ENCODE measurements at places on chromosomes 7 and 10.

- DNase-seq, result no peak
Observed at GRCh38 chr7:47451851-47452205, 130.1 kb downstream of the TNS3 start.

DNA sequence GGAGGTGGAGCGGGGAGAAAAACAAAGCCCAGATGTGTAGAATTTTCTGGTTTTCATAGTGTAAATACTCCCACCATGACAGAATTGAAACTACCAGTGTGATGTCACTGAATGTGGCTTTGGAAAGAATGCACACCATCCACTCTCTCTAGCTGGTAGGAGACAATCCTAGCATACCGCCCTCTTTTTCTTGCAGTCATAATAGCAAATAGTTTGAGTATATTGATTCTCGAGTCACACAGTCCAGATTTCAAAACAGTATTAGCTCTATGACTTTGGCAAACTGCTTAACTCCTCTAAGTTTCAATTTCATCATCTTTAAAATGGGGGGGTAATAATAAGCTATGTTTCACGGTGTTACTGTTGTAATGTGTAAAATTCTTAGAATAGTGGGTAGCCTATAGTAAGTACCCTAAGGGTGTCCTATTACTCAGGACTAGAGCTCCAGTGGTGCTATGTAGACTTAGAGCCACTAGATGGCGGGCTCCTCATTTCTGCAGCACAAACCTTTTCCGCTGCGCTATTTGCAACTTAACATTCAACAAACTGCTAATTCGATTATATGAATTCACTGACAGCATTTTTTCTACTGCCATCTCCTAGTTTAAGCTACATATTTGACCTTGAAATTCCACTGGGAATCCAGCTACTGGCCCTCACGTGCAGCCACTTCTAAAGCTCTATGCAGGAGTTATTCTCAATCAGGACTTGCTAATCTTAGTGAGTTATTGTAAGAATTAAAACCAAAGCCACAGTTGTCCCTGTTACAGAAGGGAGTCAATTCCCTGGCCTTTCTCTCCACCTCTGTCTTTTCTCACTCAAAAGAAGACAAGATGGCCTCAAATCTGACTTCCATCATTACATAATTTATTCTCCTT lies 18.7 kb downstream of the TAS2R40 start:
- DNase-seq, result peak; percentile 39

DNA sequence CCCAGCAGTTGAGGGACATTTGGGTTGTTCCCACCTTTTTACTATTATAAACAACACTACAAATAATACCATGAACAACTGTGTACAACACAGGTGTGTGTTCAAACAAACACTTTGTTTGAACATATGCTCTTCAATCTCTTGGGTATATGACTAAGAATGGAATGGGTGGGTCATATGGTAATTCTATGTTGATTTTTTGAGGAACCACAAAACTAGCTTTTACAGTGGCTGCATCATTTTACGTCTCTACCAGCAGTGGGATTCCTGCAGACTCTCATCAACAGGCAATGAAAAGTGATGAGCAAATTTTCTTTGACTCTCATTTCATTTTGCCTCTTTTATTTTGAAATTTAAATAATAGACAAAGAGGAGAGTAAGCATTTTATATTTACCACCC lies 116.9 kb upstream of the KLF14 start:
- DNase-seq, result no peak

DNA sequence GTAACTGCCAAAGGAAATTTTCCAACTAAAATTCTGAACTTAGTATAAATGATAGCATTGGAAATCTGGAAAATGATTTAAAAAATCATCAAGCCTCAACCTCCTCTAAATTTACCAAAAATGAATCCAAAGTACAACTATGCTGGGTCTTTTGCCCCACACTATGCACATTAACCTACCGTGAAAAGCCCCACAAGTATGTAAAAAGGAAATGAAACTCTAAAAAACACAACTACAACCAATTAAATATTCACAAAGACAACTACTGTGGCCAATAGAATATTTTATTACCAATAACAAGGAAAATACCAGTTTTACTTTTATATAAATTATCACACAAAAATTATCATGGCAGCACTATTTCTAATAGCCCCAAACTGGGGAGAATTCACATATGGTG lies 19.3 kb downstream of the EIF3A start:
- DNase-seq, result no peak

DNA sequence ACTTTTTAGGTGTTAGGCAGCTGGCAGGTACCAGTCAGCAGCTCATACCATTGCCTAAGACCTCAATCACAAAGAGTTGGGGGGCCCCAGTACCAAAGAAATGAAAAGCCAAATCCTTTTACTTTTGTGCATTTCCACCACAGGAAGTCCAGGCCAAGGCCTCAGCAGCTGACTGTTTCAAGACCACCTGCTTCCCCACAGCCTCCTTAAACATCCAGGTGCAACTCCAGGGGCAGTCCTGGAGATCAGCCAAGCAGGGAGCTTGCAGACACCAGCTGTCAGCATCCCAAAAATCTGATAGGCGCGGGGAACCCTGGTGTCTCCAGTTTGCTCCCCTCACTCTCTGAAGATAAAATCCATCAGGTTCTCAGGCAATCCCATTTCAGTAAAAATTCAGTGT lies 91.5 kb upstream of the EFCAB10 start:
- DNase-seq, result no peak

DNA sequence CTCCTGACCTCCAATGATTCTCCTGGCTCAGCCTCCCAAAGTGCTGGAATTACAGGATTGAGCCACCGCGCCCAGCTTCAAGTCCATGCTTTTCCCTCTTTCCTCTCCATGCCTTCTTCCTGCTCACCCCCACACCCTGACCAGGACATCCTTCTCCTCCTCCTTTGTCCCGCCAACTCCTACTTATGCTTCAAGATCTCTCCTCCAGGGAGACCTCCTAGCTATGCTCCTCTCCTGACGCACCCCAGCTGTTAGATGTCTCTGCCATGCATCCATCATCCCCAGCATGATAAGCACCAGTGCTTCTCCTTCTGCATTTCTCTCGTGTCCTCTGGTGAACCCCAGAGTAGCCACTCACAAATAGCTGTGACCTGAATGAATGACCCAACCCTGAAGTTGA lies 21.1 kb downstream of the SRRM3 start:
- DNase-seq, result no peak

DNA sequence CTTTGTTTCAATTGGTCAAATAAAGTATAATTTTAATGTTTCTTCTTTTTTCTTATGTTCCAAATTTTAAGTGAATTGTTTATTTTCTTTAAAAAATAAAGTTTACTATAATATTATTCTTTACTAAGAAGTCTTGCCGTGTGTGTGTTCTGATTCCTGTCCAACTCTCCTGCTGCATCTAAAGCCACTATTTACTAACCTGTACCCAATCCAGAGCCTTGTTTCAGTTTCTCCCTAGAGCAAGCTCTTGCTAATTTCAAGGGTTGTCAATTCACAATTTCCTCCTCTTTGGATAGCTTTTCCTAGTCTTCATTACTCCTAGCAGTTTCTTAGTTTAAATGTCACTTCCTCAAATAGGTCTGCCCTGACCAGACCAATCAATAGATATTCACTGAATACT lies 314.9 kb upstream of the SEMA3A start:
- DNase-seq, result no peak

DNA sequence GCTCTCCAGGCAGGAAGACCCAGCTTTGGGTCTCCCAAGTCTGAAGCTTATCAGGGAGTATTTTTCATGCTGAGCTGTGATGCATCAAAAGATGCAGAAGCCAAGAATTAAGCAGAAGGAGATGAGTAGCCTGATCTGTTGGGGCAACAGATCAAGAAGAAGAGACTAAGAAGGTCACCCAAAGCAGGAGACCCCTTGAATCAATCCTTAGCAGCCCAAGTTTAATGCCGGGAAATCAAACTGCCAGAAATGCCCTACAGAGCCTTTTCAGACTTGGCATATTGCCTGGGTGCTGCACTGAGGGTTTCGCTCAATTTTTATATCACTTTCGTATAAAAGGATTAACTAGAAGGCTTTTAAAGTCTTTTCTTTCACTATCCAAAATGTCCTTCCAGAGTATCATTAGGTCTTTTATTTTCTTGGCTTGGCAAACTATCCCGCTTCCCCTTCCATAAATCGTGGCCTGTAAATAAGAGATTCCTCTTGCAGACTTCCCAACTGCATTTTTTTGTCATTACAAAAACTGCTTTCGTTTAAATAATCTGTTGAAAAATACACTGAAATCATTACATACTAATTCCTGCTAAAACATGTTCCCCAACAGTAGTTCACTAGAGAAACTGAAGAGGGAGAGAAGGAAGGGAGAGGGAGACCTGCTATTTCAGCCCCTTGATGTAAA lies 49.0 kb upstream of the STK17A start:
- DNase-seq, result no peak

DNA sequence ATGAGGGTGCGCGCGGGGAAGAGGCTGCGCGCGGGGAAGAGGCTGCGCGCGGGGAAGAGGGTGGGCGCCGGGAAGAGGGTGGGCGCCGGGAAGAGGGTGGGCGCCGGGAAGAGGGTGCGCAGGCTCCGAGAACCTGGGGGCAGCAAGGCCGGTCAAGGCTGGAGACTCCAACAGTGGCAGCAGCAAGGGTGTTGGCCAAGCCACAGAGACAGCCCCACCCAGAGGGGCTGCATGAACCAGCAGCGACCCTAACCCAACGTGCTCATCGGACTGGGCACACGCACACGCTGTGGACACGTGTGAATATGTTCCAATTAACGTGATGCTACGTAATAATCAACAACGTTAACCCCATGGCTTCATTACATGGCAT lies 48.8 kb downstream of the DIP2C start:
- DNase-seq, result no peak

- no peak for DNase-seq
Observed at GRCh38 chr7:20232848-20233247, 15.7 kb upstream of the MACC1 start.

- DNase-seq, result no peak
Observed at GRCh38 chr7:95004618-95005247, 97.3 kb downstream of the PPP1R9A start.

GRCh38 chr10:69730251-69731156 lies 71.2 kb upstream of the COL13A1 start:
- DNase-seq, result peak; percentile 80

GRCh38 chr10:92848441-92849233 lies at the start of gene EXOC6:
TSS of gene EXOC6 (plus strand) at chr10:92848520. CDS start at chr10:92848534, 14 bp downstream.
- peak; percentile 84 for DNase-seq

GRCh38 chr10:7274293-7274692 lies 136.5 kb downstream of the SFMBT2 start:
- DNase-seq, result no peak

DNA sequence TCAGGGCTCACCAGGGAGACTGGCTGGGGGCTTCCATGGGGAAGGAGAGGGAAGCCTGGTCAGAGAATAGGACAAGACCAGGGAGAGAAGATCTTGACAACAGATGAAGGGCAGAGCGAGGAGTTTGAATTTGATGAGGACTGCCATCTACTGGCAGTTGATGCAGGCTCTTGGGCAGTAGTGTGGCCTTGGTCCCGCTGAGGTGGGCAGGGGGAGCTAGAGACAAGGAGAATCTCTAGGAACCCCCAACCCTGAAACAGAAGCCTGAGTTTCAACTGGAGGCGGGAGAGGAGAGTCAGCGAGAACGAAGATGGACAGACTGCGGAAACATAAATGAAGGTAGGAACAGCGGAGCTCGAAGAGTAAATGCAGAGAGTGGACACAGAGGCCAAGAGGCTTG lies 81.0 kb downstream of the PPP1R3C start:
- DNase-seq, result peak; percentile 37

DNA sequence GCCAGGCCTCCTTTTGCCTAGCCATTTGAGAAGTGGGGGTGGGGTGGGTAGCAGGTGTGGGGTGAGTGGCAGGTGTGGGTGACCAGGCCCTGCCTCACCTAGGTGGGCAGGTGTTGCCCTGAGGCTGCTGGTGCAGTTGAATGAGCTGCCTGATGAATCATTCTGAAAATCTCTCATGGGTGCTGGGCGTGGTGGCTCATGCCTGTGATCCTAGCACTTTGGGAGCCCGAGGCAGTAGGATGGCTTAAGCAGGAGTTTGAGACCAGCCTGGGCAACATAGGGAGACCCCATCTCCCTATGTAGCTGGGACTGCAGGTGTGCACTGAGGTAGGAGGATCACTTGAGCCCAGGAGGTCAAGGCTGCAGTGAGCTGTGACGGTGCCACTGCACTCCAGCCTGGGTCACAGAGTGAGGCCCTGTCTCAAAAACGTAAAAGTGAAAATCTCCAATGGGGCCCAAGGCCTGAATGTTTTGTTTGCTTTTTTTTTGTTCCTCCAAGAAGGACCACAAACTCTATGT lies 17.7 kb downstream of the TSPAN14 start:
- no peak for DNase-seq

- DNase-seq, result no peak
Observed at GRCh38 chr7:51590746-51591145, 274.1 kb upstream of the COBL start.

DNA sequence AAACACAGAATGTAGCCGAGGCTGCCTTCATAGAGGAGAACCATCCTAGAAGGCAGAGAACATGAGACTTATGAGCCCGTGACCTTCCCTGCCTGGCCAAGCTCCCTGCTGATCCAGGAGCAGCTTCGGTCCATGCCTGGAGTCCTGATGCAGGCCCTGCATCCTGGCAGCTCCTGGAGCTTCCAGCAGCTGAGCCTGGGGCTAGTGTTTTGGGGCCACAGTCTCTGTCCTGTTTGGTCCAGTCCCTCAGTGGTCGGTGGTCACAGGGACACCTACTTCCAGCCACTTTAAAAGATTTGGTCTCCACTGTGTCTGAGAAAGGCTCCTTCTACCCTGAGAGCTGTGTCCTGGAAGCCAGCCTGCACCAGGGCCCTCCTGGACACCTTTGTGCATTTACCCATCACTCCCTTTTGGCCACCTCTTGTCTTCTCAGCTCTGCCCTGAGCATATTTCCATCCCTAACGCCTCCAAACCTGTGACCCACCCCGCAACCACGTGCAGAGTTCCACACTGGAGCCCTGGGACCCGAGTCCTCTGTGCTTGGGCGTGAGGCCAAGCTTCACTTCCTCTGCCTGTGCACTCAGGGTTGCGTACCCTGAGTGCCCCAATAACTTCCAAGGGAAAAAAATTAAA lies 315.2 kb upstream of the ZNF32 start:
- DNase-seq, result no peak

- no peak for DNase-seq
Observed at GRCh38 chr10:25869067-25869591, 64.9 kb upstream of the MYO3A start.

DNA sequence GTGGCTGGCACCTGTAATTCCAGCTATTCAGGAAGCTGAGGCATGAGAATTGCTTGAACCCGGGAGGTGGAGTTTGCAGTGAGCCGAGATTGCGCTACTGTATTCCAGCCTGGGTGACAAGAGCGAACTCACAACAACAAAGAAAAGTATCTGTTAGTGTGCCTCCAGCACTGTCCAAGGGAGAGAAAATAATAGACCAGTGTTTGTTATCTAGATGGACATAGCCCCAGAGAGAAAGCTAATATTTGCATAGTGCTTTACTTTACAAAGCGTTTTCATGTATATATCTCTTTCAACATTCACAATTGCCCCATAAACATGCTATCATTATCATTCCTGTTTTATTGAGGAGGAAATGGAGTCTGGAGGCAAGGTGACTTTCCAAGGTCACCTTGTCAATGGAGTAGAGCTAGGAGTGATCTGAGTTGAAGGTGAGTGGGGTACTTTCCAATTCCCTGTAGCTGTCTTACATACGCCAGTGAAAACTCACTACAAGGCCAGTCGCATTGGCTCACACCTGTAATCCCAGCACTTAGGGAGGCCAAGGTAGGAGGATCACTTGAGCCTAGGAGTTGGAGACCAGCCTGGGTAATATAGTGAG lies 49.7 kb upstream of the KIF5B start:
- no peak for DNase-seq

- DNase-seq, result no peak
Observed at GRCh38 chr7:138710536-138711385, 9.6 kb upstream of the SVOPL start.
